ENCODE measurements at places on chromosomes 16 and 17.

- DNase-seq: no peak
Measured at GRCh38 chr17:71441098-71441497, 679.7 kb upstream of the SOX9 start.

- no peak for DNase-seq
Measured at GRCh38 chr17:70775679-70776078, 606.3 kb downstream of the KCNJ2 start.

DNA sequence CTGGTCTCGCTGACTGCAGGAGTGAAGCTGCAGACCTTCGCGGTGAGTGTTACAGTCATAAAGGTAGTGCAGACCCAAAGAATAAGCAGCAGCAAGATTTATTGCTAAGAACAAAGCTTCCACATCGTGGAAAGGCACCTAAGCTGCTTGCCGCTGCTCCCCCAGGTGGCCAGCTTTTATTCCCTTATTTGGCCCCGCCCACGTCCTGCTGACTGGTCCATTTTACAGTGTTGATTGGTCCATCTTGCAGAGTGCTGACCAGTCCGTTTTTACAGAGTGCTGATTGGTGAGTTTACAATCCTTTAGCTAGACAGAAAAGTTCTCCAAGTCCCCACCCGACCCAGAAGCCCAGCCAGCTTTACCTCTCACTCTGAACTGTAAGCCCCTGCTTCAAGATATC, 227.8 kb downstream of the ABCC12 start:
- no peak for DNase-seq

DNA sequence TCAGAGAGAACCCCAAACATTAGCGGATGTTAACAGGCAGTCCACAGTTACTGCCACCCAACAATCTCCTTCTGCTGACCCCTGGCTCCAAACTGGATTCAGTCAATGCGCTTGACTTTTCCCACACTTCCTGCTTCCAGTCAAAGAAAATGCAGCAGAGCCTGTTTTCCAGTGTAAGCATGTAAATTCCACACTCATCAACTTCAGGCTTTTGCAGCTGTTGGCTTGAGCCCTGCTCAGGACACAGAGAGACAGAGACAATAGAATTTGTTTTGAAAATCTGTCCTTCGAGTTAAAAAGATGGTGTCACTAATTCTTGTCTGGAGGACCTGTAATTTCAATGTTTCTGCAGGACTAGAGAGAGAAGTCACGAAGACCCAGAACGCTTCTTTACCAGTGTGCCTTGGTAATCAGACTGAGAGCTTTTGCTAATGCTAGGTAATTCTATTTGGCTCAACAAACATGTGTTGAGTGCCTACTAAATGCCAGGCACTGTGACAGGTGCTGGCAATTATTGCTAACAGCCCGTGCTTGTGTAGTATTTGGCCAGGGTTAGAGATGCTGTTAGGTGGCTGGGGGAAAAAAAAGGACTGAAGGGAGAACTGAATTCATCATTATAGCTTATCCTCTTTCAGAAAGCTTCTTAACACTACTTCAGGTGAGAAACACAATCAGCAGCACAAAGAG, 32.5 kb downstream of the HOXB1 start:
- no peak for DNase-seq

- no peak for DNase-seq
Measured at GRCh38 chr17:71237903-71238538, 882.8 kb upstream of the SOX9 start.

DNA sequence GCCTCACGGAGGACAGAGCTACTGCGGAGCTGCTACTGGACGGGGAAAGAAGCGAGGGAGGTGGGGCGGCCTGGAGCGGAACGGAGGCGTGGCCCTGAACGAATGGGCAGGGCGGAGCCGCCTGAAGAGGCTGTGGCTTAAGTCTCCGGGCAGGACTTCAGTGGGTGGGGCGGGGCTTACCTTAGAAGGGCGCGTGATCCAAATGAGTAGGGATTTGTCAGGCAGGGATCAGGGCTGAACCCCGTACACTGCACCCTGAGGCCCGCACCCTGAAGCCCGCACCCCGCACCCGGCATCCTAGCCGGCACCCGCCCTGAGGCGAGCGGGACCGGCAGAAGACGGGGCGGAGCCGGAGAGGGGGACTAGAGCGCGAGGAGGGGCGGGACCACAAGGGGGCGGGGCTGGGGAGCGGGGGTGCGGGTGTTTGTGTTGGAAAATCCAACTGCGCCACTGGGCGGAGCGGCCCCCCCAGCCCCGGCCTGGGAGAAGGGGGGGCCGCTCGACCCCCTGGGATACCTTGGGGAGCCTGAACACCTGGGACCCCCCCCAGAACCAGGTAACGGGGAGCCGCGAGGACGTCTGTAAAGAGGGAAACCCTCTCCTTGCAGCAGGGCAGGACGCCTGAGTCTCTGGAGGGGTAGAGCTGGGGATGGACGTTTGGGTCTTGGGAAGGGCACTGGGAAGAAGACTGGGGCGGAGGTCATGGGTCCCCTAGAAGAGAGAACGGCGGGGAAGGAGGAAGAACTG, at the start of gene KDM6B:
KDM6B (plus strand) TSS at position 423 of the 747 bp plus-strand sequence. CDS start 11,338 bp downstream, outside the sequence.
- peak; percentile 85 for DNase-seq

GRCh38 chr17:17062866-17063265, 20.6 kb downstream of the MPRIP start:
- DNase-seq: no peak

DNA sequence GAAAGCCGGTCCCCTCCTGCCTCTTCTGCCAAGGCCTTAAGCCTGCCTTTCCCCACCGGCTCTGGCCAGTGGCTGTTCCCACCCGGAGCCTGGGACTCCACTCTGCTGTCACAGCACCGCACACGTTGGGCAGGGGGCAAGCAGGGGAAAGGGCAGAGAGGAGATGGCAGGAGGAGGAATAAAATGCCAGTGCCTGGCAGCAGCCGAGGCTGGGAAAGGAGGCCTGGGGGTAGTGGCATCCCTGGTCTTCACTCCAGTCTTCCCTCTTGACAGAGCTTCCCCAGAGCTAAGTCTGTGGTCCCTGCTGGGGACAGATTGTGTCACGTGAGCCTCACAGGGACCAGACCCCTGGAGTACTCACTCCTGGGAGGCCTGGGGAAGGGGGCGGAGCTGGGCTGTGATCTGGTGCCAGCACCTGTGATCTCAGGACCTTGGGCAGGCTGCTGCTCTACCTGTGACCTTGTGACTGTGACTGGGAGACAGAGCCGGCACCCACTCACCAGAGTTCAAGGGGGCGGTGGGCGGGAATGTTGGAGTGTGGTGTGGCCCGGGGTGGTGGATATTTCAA, 97.2 kb upstream of the GSE1 start:
- no peak for DNase-seq

DNA sequence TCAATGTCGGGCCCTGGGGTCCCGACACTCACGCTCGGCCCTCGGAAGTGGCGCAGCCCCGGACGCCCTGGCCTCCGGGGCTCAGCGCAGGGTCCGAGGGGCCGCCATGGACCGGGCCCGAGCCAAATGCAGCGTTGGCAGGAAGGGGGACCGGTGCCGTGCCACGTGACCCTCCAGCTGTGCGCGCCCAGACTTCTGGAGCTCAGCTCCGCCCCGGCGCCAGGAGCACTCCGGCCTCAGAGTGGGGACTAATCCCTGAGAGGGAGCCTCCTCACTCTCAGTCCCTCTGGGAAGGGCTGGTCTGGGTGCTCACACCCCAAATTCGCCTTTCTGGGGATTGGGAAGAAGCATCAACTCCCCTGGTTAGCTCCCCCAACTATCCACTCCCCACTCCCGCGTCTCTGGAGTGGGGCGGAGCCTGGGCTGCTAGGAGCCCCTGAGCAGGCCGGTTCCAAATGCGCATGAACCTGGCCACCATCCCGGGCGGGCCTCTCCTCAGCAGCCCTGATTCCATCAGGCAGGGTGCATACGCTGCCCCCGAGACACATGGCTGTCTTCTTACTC, at the start of gene B3GNT9:
B3GNT9 (minus strand) TSS at position 166 of the 564 bp plus-strand sequence. CDS start 513 bp downstream, outside the sequence.
- no peak for DNase-seq

DNA sequence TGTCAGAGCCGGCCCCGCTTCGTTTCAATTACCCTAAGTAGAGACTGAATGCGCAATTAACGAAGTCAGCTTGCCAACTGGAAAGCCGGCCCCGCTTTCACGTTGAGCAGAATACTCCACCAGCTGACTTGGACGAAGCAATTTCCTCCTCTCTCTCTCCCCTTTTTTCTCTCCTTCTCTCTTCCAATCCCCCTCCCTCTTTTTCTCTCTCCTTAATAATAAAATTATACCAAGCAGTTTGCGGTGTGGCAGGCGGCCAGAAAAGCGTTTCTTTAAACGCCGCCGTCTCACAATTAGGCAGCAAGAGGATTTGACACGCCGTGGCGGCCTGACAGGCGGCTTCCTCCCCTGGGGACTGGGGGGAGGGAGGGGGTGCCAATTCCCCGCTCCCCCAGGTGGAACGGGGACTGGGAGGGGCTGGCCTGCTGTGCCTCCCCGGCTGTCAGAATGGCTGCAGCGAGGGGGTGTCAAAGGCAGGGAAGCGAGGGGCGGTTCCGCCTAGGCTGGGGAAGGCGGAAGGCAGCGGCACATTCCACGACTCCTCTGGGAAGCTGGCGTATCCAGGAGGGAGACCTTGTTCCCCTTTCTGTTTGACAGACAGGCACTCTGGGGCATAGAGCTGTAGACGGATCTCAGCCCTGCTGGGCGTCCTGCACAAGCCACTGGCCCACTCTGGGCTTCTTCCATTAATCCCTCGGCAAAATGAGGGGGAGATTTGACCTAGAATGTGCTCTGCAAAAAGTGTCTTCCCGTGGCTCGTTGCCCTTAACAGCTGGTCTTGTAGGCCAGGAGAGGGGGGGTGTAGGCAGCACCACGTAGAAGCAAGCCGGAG, 52.7 kb downstream of the SREBF1 start:
- peak; percentile 34 for DNase-seq

- peak; percentile 81 for DNase-seq
Measured at GRCh38 chr17:27353461-27354050, 59.6 kb downstream of the WSB1 start.

GRCh38 chr16:25633549-25633948, 58.2 kb upstream of the HS3ST4 start:
- no peak for DNase-seq

- no peak for DNase-seq
Measured at GRCh38 chr17:69088643-69089200, 28.0 kb upstream of the ABCA9 start.

DNA sequence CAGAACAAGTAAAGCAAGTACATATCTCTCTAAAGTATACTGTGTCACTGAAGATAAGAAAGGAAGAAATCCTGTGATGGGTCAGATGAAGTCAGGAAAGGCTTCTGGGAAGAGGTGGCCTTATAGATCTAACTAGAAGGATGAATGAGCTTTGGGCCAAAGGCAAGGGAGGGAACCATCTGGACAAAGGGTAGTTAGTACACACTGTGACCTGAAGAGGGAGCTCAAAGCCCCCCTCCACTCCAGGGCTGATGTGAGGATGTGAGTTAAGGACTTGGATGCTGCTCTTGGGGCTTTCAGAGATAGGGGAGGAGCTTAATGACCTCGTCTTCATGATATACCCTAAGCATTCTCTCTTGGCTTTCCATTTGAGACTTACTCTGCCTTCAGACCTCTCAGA, 185.3 kb upstream of the CACNG3 start:
- no peak for DNase-seq

- DNase-seq: no peak
Measured at GRCh38 chr17:35726127-35726952, 5.1 kb upstream of the RASL10B start.

DNA sequence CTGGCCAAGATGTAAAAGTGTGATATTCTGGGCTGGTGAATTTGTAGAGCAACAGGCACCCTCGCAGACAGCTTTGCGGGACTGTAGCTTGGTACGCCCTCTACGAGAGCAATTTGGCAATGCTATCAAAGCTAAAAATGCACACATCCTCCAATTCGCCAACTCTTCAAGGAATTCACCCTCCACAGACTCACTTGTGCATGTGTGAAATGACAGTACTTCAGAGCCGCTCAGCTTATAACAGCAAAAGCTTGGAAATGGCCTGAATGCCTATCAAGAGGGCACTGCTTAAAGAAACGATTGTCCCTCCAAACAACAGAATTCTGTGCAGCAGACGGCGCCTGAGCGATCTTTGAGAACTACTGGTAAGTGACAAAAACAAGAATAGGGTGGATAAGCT, 130.8 kb downstream of the SDK2 start:
- DNase-seq: no peak

GRCh38 chr16:1772908-1773702, at the start of gene MRPS34:
Gene MRPS34, minus strand, starts transcription at chr16:1773134. Its CDS starts 15 bp downstream, at chr16:1773119.
- DNase-seq: peak; percentile 58

DNA sequence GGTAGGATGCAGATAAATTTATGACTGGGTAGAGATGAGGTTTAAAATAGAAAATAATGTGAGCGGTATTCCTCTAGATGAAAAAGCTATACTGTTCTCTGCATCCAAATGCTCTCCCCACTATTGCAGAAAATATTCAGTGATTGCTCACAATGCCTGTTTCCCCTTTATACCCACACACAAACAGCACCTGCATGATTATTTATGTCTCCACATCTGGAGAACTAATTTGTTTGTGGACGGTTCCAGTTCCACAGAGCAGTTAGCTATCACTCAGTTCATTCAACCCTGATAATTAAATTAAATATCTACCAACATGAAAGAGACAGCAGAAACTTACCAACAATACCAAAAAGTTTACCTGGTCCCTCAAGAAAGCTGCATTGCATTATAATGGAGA, 800.0 kb downstream of the CDH11 start:
- no peak for DNase-seq

- DNase-seq: no peak
Measured at GRCh38 chr17:81831563-81831956, 1.5 kb downstream of the MCRIP1 start.

- DNase-seq: no peak
Measured at GRCh38 chr17:8324132-8324531, 14.1 kb downstream of the ARHGEF15 start.

- DNase-seq: no peak
Measured at GRCh38 chr16:53369921-53370320, 64.3 kb upstream of the RBL2 start.

- DNase-seq: no peak
Measured at GRCh38 chr17:58120195-58120822, 27.9 kb upstream of the OR4D1 start.

DNA sequence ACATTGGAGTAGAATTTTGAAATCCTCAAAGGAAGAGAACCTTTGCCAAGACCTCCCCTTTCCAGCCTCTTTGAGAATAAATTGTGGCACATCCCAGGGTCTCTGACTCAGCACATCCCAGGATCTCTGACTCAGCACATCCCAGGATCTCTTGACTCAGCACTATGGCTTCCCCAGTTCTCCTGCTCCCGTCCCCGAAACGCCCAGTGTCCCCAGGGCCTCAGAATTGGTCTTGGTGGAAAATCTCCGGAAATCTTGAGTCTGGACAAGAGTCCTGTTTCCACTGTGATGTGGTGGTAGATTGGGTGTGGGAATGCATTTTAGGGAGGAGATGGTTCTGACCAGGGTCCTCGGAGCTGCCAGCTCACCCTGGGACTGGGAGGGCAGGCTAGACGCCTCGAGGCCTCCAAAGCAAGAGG, 19.2 kb downstream of the PLXDC1 start:
- no peak for DNase-seq

DNA sequence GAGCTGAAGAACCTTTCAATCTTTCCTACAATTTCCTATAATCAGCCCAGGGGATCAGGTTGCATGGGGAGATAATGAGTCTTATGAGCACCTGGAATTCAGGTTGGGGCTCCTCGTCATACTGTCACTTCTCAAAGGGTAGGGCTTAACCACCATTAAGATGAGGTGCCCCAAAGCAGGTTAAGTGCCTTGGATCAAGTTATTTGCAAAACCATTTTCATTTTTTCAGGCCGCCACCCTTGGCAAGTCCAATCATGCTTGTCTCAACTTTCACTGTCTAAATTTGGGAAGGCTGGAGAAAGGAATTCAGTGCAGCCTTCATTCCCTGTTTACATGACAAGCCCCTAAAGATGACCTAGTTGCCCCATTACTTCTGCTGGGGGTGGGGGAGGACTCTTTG, 44.9 kb upstream of the TANGO6 start:
- no peak for DNase-seq

GRCh38 chr17:54900457-54901229, at the start of gene TOM1L1:
Gene TOM1L1, plus strand, starts transcription at chr17:54900852. Its CDS starts 14 bp downstream, at chr17:54900866.
- no peak for DNase-seq

GRCh38 chr17:5513628-5514027, 27.3 kb downstream of the MIS12 start:
- no peak for DNase-seq

Measured in activated naive CD4-positive, alpha-beta T cell (primary cell).